Right renal cortex interstitium (tissue), 3 donors: ENCODE measurements at places on chromosomes 2 and 18. TPM values are rescaled to one million over a fixed set of nuclear protein-coding genes. Genes with fewer than 3 reads are reported as not detected.

GRCh38 chr2:220046507-220046906 is 419.1 kb downstream of the SLC4A3 start:
- DNase-seq, result no peak

- no peak for DNase-seq
Observed at GRCh38 chr2:178306352-178307073, 112.2 kb downstream of the OSBPL6 start.

DNA sequence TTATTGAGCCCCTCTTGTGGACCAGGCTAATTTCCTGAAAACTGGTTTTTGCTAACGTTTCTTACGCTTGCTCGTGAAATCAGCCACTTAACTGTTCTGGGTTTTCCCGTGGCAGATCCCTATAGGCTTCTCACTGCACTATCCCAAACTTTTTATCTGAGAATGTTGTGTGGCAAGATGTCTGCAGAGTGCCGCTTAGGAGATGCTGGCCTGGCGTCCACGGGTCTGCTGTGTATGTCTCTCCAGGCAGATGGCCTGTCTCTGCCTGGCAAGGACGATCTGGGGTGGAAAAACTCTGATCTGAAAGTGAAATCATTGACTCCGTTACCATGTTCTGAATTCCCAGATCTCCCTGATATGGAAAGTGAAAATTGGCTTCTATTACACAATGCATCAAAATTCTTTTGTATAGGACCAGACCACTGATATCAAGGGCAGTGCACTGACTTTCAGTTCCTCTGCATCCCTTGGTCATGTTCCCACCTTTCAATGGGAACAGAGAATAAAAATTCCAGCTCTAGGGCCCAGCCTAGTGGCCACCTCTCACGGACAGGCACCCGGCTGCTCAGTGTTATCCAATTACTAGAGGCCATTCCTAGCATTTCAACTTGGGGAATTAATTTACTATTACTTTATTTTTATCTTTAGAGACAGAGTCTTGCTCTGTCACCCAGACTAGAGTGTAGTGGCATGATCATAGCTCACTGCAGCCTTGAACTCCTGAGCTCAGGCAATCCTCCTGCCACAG is 154.6 kb downstream of the ACOXL start:
- DNase-seq, result no peak

GRCh38 chr2:131132729-131133128 is 27.6 kb downstream of the PLEKHB2 start:
- no peak for DNase-seq

DNA sequence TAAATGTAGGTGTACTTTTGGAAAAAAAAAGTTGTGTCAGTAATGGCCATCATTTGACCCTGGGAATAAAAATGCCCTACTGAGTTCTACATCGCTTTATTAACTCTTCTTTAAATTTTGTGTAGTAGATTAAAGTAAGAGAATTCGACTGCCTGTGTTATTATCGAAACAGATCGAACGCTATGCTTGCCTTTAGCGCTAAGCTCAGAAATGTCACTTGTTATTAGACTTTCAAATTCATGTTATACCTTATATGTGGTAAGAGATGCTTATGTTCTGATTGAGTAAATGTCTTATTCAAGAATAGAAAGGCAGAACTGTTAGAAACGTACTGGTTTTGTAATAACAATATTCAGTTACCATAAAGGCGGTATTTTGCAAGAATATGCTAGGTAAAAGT is 1.4 kb downstream of the UGP2 start:
- no peak for DNase-seq

GRCh38 chr18:28334516-28334915 is 157.6 kb upstream of the CDH2 start:
- DNase-seq, result no peak

GRCh38 chr2:26179446-26179913 is 6.6 kb downstream of the GAREM2 start:
- DNase-seq, result no peak

GRCh38 chr2:129059476-129059875 is 740.8 kb upstream of the HS6ST1 start:
- DNase-seq, result no peak

GRCh38 chr2:157627594-157628476 is 829 bp downstream of the ACVR1C start:
- no peak for DNase-seq

DNA sequence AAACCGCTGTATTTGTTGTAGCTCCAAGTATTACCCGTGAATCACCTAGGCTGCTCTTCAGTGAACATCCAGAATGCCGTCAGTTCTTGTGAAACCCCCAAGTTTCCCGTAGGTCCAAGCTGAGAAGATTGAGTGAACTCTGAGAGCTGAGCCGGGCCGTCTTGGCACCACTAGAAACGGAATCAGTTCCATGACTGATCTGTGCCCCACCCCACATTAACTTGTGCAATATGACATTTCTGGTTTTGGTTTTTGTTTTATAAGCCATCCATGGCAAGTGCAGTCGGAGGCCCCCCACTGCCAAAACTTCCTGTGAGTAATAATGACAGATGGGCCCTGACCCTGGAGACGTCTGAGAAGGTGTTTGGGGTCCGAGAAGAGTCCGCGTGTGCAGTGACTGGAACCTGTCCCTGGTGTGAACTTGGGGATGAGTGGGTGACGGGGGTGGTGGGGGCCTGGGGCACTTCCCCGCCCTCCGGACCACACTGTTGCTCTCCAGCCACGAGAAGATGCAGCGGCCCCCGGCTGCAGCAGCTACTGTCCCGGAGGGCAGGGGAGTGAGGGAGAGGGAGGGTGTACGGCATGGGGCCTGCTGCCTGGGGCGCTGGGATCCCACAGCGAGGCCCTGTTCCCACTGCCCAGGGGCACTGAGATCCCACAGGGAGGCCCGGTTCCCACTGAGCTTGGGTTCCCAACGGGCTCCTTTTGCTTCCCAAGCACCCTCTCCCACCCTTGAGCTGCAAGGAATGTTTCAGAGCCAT is 26.5 kb downstream of the NFATC1 start:
- DNase-seq, result no peak

- DNase-seq, result no peak
Observed at GRCh38 chr2:127012215-127012614, 94.7 kb downstream of the BIN1 start.

DNA sequence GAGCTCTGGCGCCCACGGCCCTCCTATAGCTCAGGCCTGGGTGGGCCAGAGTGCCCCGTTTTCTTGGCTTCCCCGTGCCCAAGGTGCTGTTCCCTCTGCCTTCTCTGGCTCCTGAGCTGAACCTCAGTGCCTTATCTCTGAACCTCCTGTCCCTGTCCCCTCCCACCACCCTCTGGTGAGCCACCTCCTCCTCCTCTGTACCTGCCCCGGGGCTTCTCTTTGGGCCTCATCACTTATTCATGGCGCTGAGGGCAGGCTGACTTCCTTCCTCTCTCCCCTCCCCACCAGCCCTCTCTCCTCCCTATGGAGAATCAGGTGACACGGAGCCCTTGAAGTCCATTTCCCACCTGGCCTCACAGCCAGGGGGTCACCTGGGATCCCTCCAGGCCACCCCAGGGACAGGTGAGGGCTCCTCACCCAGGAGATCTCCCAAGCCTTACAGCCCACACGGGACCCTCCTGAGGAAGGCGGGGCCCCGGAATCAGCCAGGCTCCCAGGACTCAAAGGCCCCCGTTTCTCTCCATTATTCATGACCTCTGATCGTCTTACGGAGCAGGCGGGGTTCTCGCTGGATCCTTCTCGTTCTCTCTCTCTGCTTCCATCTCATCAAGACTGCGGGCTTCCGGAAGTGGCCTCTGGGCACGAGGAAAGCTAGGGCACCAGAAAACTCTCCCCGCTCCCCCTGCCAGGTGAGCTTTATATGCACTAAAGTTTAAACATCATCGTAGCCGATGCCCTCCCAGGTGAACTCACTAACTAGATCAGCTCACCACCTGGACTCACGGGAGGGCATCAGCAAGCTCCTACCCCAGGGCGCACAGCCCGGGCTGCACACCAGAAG is at the start of gene LOXHD1:
TSS of gene LOXHD1 (minus strand) at position 106 of the 841 bp plus-strand sequence. CDS start 187 bp downstream, outside the sequence.
- no peak for DNase-seq

- no peak for DNase-seq
Observed at GRCh38 chr2:222353993-222354392, 55.2 kb upstream of the PAX3 start.

- no peak for DNase-seq
Observed at GRCh38 chr2:106094131-106094841, 99.8 kb downstream of the UXS1 start.

DNA sequence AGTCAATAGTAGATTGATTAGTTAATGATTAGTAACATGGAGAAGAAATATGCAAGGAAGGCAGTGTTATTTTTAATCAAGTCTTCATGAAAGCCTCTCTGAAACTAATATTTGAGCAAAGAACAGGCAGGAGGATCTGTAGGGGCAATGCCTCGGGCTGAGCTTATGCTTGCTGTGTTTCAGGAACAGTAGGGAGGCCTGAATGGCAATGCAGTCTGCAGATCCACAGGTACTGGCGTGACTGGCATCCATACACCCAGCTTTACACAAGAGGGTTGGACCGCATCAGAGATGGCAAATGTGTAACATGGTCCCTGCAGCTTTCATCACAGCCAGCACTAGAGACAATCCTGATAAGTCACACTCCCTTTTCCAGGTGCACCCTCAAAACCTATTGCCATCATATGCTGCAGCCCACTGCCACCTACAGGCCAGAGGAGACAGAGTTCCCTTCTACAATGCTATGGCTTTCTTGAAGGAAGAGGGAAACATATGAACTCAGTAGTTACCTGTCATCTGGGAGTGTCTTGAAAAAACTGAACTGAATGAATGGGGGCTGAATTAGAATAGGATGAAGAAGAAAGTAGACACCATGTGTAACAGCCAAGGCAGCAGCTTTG is 582.4 kb upstream of the RAB6C start:
- DNase-seq, result peak; percentile 36

GRCh38 chr18:79367989-79368388 is 27.7 kb upstream of the NFATC1 start:
- no peak for DNase-seq

DNA sequence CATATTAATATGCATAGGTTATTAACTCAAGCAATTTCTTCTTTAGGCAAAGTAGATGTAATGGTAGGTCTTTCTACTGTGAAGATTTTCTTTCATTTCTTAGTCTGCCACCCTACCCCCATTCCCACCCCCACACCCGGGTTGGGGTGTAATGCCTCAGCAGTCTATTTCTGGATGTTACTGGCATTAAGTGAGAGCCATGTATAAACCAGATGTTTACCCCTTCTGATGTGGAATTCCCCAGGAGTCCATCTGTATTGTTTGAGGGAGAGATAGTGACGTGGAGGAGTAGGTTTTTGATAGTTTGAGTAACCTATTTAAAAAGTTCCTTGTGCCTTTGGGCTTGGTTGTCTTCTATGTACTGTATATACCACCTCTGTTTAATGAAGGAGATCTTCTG is 11.8 kb downstream of the TDRD15 start:
- DNase-seq, result no peak

DNA sequence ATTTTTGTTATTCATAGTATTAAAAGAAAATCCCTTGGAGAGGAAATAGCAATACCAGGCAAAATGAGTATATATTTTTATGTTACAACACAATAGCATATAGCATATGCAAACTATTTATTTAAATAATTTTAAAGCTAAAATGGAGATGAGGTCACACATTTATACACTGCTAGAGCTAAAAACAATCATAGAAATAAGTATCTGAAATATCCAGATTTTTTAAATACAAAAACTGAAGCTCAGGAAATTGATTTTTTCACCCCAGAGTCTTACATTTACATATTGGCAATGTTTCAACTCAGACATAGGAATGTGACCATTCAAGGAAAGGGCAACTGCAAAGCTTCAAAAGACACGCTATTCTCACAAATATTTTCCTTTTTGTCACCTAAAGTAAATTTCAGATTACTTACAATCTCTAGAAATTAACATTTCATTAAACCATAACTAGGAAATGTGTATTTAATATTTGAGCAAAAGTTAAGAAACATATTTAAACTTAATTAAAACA is 8.9 kb downstream of the TFPI start:
- no peak for DNase-seq

GRCh38 chr2:11532416-11533055 is 1.3 kb upstream of the GREB1 start:
- DNase-seq, result no peak

- DNase-seq, result no peak
Observed at GRCh38 chr18:35816003-35816402, 156.5 kb upstream of the RMP24 start.

DNA sequence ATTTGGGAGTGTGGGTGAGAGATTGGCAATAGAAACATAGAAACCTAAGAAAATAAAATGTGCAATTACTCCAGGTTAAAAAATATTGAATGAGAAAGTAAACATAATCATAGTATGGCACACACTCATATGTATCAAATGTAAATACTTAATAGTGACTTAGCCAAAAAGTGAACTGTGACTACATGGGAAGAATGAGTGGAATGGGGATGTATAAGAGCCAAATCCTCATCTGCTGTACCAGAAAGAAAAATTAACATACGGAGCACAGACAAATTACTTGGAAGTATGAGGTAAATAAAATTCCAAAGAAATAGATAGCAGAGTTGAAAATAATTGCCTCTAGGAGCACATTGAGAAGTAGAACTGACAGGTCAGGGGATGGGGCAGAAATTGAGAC is 4.0 kb downstream of the FLACC1 start:
- DNase-seq, result no peak

GRCh38 chr2:38581193-38582147 is 21.3 kb downstream of the HNRNPLL start:
- DNase-seq, result peak; percentile 69

DNA sequence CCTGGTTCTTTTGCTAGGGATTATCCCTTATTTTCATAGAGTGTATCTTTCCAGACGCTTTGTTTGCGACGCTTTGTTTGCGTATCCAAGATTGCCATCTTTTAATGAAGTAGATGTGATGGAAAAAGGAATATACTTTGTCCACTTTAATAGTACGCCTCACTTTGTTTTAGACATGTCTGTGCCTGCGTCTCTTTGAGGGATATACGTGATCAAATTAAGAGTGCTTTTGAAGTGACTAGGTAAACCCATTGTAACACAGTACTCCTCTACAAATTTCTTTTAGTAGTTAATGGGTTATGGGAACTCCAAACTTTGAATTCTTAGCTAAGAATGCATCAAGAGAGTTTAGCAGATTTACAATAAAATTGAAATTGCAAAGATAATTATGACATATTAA is 27.9 kb downstream of the ACSL3 start:
- no peak for DNase-seq

DNA sequence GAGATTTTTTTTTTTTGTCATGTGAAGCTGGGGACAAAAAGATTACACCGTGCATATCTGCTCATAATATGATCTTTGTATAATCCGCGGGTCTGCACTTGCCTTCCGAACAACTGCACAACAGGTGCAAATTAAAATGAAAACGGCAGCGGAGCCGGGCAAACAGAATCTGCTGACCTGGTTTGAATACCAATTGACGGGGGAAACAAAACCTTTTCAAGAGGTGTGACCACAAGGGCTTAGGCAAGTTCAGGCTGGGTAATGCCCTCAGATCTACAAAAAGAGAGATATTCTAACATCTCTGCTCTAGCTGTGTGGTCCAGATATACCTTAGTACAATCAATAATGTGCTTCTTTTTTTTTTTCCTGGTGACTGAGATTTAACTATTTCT is 88.5 kb downstream of the ZEB2 start:
- no peak for DNase-seq

The TTC39C gene
- 6.9 TPM for polyA plus RNA-seq

The LCT gene
- polyA plus RNA-seq, result not detected

The SOCS6 gene
- polyA plus RNA-seq, result 32.5 TPM

The MOCOS gene
- polyA plus RNA-seq, result 1.2 TPM

The IL36G gene
- not detected for polyA plus RNA-seq

The ITGB6 gene
- polyA plus RNA-seq, result 20.6 TPM

The LYG1 gene
- 3.1 TPM for polyA plus RNA-seq

The HES6 gene
- polyA plus RNA-seq, result 4.2 TPM

The NYAP2 gene
- polyA plus RNA-seq, result not detected

The DRC1 gene
- polyA plus RNA-seq, result 3.9 TPM

The TMEM237 gene
- polyA plus RNA-seq, result 56.0 TPM

The CSRNP3 gene
- polyA plus RNA-seq, result 11.0 TPM

The C2orf92 gene
- 6.6 TPM for polyA plus RNA-seq

The UGT1A4 gene
- not detected for polyA plus RNA-seq
